ENCODE measurements at places on chromosomes 3 and 15. TPM values are rescaled to one million over a fixed set of nuclear protein-coding genes. Genes with fewer than 3 reads are reported as not detected.

IL5RA gene
- total RNA-seq: not detected

GOLGA8H gene
- total RNA-seq: 0.22 TPM

COL6A5 gene
- total RNA-seq: 0.14 TPM

HPS3 gene
- 31.3 TPM for total RNA-seq

RGMA gene
- total RNA-seq: not detected

TTC14 gene
- total RNA-seq: 30.4 TPM

VEPH1 gene
- total RNA-seq: 131 TPM

SCN11A gene
- total RNA-seq: under 0.01 TPM

SELENOT gene
- 167 TPM for total RNA-seq

GNB4 gene
- total RNA-seq: 31.3 TPM

HMCES gene
- 22.8 TPM for total RNA-seq

GPR27 gene
- total RNA-seq: not detected

RARRES1 gene
- total RNA-seq: 14.0 TPM

CHRFAM7A gene
- not detected for total RNA-seq

CSPG5 gene
- 0.14 TPM for total RNA-seq

DIPK2A gene
- total RNA-seq: 26.8 TPM

CFAP20DC gene
- total RNA-seq: 2.0 TPM

RAB5A gene
- total RNA-seq: 87.8 TPM

SAMMSON gene
- not detected for total RNA-seq

B3GNT5 gene
- 1.9 TPM for total RNA-seq

A4GNT gene
- total RNA-seq: not detected

SRGAP3 gene
- total RNA-seq: 0.43 TPM

RETNLB gene
- not detected for total RNA-seq

PLSCR4 gene
- total RNA-seq: 23.4 TPM

CLDN1 gene
- total RNA-seq: 16.6 TPM

CSTA gene
- not detected for total RNA-seq

ANKRD63 gene
- not detected for total RNA-seq

IL12A gene
- 7.2 TPM for total RNA-seq

SLC15A2 gene
- under 0.01 TPM for total RNA-seq

CRABP1 gene
- total RNA-seq: not detected

CHRNB4 gene
- total RNA-seq: not detected

ZNF660 gene
- total RNA-seq: 1.7 TPM

SCAANT1 gene
- not detected for total RNA-seq

PLOD2 gene
- total RNA-seq: 211 TPM

INSYN1 gene
- 0.43 TPM for total RNA-seq

HYAL3 gene
- 1.8 TPM for total RNA-seq

SLC12A1 gene
- total RNA-seq: not detected

CEMIP gene
- total RNA-seq: 259 TPM

PAQR5 gene
- 4.8 TPM for total RNA-seq

ARNT2 gene
- 8.6 TPM for total RNA-seq

ISLR gene
- 25.8 TPM for total RNA-seq

CCR8 gene
- not detected for total RNA-seq

DUOXA2 gene
- total RNA-seq: not detected

SERINC4 gene
- total RNA-seq: not detected

OR5H6 gene
- not detected for total RNA-seq

PPCDC gene
- total RNA-seq: 19.3 TPM

CFAP44 gene
- 2.4 TPM for total RNA-seq

ITGA11 gene
- total RNA-seq: 57.8 TPM

ATP8B4 gene
- total RNA-seq: 2.7 TPM

DPPA2 gene
- total RNA-seq: not detected

IL17RB gene
- not detected for total RNA-seq

ABI3BP gene
- total RNA-seq: 1.4 TPM

LMAN1L gene
- not detected for total RNA-seq

IMP3 gene
- total RNA-seq: 101 TPM

UBA7 gene
- 27.9 TPM for total RNA-seq

GP5 gene
- total RNA-seq: under 0.01 TPM
